ENCODE measurements at places on chromosomes 4 and X.

- no peak for DNase-seq
Measured at GRCh38 chr4:144338834-144339233, 198.3 kb upstream of the GYPA start.

DNA sequence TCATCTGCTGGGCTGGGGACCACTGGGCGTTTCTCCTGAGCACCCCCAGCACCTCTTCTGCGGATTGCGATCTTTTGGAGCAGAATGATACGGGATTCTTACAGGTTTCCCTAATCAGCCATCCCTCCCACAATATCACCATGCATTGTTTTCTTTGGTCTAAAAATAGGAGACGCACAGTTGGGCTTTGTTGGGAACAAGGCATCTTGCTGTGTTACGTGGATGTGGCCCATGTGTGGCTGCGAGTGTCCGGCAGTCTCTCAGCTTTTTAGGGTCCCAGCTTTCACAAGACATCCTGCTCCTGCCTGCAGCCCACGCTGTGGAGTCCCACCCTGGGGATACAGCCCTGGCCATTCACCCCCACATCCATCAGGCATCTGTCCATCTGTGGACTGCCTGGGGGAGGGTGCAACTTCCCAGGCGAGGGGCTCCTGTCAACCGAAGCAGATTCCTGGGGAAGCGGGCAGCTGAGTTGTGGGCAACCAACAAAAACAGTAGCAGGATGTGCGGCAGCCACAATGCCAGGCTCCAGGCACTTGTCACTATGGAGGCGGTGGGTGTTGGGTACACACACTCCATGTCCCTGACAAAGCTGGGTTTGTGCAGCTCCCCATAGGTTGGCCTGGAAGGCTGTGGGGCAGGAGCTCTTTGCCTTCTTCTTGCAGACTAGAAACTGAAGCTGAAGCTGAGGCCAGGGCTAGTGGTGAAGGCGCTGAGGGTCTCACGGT is 185.5 kb upstream of the PSAPL1 start:
- DNase-seq: no peak

DNA sequence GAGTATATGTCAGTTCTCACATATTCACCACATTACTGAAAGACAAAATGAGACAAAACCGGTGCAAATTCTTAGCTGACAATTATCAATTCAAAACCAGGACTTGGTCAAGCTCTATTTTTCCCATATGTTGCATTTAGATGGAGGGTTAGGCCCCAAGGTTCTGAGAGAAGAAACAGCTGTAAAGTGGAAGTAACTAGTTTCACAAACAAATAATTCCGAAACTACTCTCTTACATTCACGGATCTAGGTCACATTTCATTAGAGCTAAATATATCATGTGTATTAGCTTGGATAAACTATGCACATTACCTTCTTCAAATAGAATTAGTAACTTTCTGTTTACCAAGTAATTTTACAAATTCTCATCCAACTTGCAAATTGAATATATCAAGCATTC is 3.7 kb upstream of the GABRA2 start:
- no peak for DNase-seq

DNA sequence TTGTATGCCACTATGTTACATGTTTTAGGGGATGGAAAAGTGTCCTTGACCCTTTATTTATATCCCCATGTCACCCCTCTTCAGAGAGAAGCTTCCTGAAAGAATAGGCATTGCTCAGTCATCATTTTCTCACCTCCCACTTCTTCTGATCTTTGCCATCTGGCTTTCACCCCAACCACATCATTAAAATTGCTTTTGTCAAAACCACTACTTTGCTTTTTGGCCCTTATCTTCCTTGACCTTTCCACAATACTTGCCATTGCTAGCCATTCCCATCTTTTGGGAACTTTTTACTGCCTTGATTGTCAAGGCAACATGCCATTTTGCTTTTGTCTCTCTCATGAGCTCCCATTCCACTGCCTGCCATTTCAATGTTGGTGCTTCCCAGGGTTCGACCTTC is 14.9 kb upstream of the FAM9B start:
- DNase-seq: no peak

- no peak for DNase-seq
Measured at GRCh38 chr4:73335679-73336078, 68.4 kb upstream of the ALB start.

GRCh38 chrX:139828033-139828432 is 104.8 kb downstream of the ATP11C start:
- DNase-seq: no peak

- peak; percentile 4 for DNase-seq
Measured at GRCh38 chr4:135354876-135355275, 1153.3 kb upstream of the PABPC4L start.

- no peak for DNase-seq
Measured at GRCh38 chr4:168367065-168367464, 48.5 kb upstream of the DDX60 start.

DNA sequence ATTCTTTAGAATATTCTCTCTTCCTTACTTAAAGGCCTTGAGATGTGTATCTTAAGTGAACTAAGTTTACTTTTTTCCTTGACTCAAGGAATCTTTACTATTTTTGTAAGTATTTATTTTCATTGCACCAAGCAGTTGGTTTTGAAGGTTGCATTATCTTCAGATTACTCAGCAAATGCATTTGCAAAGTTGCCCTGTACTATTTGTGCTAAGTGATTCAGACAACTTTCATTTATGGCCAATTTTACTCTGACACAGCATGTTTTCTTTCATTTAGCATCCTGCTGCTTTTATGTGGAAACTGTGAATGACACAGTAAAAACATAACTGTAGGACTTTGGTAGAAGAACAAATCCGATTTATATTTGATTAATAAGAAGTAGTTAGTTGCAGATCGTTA is 191.0 kb downstream of the CCSER1 start:
- peak; percentile 70 for DNase-seq

GRCh38 chr4:184787766-184788503 is 37.8 kb downstream of the ACSL1 start:
- no peak for DNase-seq

- DNase-seq: no peak
Measured at GRCh38 chrX:155134255-155134654, 62.9 kb downstream of the BRCC3 start.

DNA sequence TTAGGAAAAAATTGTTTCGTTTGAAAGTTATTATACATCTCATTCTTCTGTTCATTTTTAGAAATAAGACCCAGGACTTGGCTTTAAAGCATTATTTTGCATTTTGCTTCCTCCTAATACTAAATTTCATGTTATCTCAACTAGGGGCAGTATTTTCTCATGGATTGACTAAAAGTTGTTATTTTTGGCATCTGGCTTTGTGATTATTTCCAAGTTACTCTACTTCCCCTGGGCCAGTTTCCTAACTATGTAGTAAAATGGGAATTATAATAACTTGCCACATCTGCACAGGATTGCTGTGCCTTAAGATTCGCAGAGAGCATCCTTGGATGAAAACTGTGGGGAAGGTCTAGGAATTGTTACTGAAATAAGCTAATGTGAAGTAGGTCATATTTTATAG is 3.0 kb downstream of the RBPJ start:
- no peak for DNase-seq

DNA sequence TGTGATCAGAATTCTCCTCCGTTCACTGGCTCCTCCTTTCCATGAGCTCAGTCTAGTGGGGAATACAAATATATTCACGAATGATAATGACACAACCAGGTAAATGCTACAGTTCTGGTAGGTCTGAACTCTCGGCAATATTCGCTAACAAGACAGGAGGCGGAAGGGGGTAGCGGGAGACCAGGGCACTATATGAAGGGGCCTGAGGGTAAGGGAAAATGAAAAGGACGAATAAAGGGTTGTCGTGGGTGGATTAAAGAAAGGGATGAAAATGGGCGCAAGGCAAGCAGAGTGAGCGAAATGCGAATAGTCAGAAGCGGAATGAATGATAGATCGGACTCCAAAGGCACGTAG is 743 bp downstream of the NKAP start:
- no peak for DNase-seq

DNA sequence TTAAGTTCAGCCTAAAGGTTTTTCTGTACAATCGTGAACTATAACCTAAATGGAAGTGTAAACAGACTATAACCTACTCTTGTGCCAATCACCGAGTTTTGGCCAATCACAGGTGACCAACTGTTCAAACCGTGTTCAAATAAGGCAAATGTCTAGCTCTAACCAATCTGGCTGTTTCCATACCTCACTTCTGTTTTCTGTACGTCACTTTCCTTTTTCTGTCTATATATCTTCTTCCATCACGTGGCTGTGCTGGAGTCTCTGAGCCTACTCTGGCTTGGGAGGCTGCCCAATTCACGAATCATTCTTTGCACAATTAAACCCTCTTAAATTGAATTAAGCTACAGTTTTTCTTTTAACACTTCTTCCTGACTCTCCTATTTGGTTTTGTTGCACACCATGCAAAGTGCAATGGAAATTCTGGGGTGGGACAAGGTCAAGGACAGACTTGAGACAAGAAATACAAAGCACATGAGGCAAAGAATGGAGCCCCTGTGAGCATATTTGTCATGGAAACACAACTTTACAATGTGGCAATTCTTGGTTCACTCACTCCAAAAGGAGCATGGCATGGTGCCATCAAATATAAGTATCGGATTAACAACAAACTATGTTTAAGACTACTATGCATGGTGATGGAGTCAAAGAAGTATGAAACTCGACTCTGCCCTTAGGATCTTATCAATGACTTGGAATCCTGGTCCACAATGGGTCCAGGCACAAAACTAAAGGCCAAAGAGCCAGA is 115.7 kb upstream of the FAM9B start:
- no peak for DNase-seq

GRCh38 chrX:81367291-81367690 is 165.4 kb downstream of the SH3BGRL start:
- no peak for DNase-seq

GRCh38 chr4:47930971-47931804 is 16.8 kb upstream of the NFXL1 start:
- peak; percentile 29 for DNase-seq

- DNase-seq: no peak
Measured at GRCh38 chr4:98508248-98508647, 150.2 kb downstream of the TSPAN5 start.

- DNase-seq: no peak
Measured at GRCh38 chr4:101792056-101792590, 1.6 kb downstream of the BANK1 start.

DNA sequence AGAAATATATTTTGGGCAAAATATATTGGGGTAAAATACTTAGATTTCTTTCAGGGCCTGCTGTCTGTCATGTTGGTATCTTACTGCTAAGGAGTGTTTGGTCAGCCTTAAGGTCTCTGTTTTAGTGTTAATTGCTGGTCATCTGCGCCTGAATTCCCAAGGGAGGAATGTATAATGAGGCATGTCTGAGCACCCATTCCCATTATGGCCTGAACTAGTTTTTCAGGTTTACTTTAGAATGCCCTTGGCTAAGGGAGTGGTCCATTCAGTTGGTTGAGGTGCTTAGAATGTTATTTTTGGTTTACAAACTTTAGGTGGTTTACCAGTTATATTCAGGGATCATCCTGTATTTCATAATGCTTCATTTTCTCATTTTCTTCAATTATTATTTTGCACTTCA is 125.9 kb downstream of the CFAP299 start:
- DNase-seq: no peak

- no peak for DNase-seq
Measured at GRCh38 chr4:151854731-151855130, 93.9 kb upstream of the GATB start.

GRCh38 chrX:1421433-1422134 is 29.7 kb upstream of the SLC25A6 start:
- DNase-seq: no peak

- DNase-seq: no peak
Measured at GRCh38 chr4:127782275-127783025, at the start of gene HSPA4L. Gene HSPA4L, plus strand, starts transcription at chr4:127782322. Its CDS starts 229 bp downstream, at chr4:127782551.

DNA sequence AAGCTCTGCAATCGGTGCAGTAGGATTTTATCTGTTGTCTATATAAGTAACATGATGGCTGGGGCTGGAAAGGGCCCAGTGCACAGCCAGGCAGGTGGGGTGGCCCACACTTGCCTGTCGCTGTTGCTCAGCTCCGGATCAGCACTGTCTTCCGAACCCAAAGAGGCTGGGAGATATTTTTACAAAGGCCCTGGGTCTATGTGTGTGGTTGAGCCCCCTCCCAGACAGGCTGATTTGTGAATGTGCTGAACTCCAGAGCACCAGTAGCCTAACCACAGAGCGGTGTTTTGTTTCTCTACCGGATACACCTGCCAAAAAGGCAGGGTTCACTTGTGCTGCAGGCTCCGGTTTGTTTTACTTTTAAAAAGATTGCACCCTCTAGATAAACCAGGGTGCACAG is 33.5 kb upstream of the CHRNA9 start:
- DNase-seq: no peak

- no peak for DNase-seq
Measured at GRCh38 chr4:23966725-23967124, 76.9 kb upstream of the PPARGC1A start.

GRCh38 chr4:122603156-122603574 is 17.7 kb downstream of the IL21 start:
- no peak for DNase-seq

DNA sequence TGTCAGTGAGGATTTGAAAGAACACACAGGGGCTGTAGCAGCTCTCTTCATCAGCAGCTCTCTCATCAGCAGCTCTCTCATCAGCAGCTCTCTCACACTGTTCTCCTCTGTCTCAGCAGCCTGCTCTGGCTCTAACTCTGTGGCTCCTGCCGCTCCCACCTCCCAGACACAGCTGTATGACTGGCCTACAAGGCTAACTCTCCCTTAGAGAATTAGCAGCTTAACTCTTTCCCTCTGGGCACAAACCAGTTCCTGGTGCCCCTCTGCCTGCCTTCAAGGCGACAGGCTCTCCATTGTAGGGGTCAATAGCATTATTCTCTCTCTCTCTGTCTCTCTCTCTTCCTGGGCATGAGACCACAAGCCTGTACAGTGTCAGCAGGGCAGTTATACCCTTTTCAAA is 385.6 kb upstream of the PCDH10 start:
- no peak for DNase-seq

- DNase-seq: no peak
Measured at GRCh38 chr4:128283071-128283470, 4.5 kb downstream of the PGRMC2 start.

GRCh38 chrX:78130396-78130795 is 9.1 kb downstream of the TAF9B start:
- DNase-seq: no peak

DNA sequence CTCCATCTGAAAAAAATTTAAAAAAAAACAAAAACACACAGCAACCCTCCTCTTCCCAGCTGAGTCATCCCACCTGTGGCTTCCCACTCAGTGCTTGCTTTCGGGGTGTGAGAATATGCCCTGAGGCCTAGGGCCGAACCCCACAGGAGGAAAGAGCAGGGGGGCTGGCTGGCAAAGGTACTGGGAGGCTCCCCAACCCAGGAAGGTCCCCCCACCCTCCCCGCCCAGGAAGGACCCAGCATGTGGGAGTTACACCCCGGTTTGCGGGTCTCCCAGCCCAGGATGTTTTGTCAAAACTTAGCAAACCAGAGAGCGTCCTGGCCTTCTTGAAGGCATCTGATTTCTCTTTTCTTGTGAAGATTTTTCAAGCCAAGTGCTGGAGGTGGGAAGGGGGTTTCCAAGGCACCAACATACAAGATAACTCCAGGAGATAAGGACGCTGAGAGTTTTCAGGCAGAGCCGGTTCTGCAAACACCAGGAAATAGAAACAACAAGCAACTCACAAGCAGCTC is 25.7 kb upstream of the CSF2RA start:
- no peak for DNase-seq

- no peak for DNase-seq
Measured at GRCh38 chr4:185657699-185658098, 122.4 kb upstream of the PDLIM3 start.
